ENCODE measurements at places on chromosomes 11 and 22.

DNA sequence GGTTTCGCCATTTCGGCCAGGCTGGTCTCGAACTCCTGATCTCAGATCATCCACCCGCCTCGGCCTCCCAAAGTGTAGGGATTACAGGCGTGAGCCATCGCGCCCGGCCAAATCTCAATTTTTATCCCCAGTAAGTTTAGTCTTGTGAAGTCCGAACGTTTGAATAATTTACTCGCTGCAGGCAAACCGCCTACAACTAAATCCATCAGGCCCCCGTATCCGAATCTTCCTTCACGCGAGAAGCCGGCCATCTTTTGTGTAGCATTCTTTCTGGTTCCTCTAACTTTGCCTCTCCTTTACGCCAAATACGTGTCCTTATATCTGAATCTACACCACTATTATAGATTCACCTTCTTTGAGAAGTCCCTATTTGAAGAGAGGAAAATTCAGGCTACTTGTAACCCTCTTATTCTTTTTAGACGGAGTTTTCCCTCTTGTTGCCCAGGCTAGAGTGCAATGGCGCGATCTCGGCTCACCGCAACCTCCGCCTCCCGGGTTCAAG, 581 bp upstream of the EIF3L start:
- peak; percentile 48 for DNase-seq

DNA sequence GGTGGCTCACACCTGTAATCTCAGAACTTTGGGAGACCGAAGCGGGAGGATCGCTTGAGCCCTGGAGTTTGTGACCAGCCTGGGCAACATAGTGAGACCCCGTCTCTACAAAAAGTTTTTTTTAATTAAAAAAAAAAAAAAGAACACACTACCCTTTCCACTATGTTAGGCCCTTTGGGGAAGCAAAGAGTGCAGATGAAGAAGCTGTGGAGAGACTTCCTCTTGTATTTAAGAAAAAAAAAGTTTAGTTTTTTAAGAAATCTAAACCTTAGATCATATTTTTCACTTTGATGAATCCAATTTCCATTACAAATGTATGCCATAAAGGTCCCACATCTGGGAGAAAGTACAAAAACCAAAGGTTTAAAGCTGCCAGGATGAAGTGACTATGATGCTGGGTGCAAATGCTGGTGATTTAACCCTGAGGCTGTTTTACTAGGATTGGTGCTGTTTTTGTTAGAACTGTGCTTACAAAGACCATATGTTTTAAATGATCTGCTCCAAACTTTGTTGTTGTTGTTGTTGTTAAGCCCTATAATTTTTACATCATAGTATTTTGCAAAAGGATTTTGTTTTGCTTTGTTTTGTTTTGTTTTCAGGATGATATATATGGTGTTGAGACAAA, 28.9 kb upstream of the ACER3 start:
- DNase-seq: no peak

DNA sequence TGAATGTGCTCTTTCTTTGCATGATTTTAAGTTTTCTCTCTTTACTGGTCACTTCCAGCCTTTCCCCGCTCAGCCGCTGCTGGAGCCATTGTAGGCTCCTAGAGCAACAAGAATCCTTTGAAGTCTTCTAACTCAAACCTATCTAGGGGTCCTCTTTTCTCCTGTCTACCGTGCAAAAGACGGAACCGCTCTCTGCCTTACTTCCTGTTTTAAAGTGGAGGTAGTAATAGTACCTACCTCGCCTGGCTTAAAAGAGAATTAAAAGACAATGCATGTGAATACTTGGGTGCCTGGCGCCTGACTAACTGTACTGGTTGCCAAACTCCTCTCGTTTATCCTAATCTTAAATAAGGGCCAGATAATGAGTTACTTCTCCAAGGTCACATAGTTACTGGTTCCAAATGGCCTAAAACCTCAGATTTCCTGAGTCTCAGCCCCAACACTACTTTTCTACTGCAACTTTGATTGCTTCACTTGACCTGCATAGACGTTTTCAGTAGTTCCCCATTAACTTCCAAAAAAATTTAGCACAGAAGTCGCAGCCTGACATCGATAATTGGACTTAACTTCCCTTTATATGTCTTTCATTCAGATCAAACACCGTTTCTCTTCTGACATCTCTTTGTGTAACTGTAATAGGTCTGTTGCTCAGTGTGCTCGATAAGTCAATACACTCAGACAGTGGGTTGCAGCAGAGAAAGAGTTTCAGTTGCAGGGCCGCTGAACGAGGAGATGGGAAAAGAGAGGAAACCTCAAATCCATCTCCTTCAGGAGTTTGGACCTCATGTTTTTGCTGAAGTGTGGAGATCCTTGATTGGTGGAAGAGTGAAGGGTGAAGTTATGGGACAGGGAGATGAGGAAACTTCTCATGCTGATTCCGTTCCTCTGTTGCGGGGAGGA, 891 bp downstream of the SAMM50 start:
- DNase-seq: peak; percentile 47

DNA sequence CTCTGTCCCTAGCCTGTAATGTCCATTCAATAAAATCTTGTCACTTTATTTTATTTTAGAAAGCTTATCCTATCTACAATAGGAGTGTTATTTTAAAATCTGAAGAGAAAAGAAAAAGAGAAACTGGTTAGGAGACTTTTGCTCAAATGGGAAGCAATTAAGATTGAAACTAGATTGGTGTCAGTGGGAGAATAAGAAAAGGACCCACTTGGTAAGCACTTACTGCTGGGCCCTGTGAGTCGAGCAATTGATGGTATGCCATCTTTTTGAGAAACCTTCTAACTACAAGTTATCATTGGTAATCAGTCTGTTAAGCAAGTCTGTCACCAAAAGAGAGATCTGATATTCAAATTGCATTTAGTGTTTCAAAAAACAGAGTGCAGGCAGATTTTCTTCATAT, 258.4 kb downstream of the GRM5 start:
- DNase-seq: no peak

DNA sequence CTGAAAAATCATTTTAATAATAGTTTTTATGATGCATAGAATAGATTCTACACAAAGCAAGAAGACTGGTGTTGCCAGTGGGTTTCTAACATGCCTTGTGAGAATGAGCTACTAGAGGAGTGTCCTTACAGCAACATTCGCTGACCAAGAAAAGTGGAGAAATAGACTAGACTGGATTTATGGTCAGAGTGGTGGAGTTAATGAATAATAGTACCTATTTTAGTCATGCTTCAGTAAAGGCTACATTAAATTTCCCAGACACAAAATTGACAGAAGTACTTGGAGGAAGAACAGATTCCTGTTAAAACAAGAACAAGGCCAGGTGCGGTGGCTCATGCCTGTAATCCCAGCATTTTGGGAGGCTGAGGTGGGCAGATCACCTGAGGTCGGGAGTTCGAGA, 539.2 kb downstream of the ETS1 start:
- no peak for DNase-seq

DNA sequence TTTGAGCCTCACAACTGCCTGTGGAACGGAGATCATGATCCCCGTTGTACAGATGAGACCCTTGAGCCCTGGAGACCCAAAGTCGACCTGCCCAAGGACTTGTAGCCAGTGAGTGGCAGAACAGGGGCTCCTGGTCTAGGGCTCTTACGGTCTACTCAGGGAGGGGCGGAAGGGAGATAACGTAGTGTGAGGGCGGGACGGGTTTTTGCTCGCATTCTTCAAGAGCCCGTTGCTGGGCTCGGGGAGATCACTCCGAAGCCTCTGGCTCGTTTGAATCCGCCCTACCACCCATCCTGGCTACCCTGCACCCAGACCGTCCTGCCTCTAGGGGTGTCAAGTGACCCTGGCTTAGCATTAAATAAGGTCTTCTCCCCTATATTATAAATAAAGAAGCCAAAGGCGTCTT, 639 bp downstream of the CRY2 start:
- DNase-seq: peak; percentile 74

GRCh38 chr11:115499241-115499799, 4.9 kb downstream of the CADM1 start:
- DNase-seq: no peak

GRCh38 chr11:18768472-18768901, 23.1 kb downstream of the PTPN5 start:
- no peak for DNase-seq

- DNase-seq: no peak
Observed at GRCh38 chr11:89184021-89184420, 6.3 kb downstream of the TYR start.

DNA sequence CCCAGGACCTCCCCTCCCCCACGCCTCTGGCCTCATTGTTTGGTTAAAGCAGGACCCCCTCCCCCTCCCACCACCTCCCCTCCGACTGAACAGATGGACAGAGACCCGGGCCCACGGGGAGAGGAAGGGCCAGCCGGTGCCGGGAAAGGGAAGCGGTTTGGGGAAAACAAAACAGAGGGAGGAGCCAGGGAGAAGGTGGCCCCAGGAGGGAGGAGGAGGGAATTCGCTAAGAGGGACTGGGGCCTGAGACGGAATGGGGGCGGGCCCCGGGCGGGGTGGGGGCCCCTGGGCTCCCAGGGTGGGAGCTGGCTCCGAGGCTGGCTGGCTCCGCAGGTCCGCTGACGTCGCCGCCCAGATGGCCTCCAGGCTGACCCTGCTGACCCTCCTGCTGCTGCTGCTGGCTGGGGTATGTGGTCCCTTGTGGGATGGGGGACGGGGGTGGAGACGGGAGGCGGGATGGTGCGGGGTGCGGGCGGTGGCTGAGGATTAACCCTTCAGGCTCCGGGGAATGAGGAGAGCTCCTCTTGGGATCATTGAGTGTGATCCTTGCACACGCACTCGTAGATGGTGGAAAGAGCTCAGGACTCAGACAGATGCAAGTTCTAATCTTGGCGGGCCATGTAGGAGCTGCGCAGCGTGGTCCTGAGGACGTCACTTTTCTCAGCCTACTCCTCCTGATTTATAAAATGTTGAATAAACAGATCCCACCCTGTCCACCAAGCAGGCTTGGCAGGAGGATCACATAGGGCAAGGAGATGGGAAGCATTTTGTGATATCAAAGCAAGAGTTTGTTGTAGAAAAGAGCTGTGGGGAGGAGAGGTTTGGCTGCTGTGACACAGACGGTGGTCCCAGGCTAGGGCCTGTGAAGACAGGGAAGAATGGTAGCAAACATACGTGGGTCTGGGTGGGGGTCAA, 688 bp downstream of the SERPING1 start:
- no peak for DNase-seq

GRCh38 chr11:7977232-7977917, 9.8 kb upstream of the EIF3F start:
- DNase-seq: no peak

GRCh38 chr11:130937051-130937450, 20.8 kb upstream of the SNX19 start:
- DNase-seq: no peak

GRCh38 chr11:115266066-115266639, 238.1 kb downstream of the CADM1 start:
- no peak for DNase-seq

GRCh38 chr22:22045571-22046335, 63.2 kb upstream of the TOP3B start:
- no peak for DNase-seq

GRCh38 chr11:120771551-120772060, 252.3 kb upstream of the TBCEL start:
- DNase-seq: no peak

GRCh38 chr11:121435551-121436511, 16.3 kb upstream of the SORL1 start:
- no peak for DNase-seq

DNA sequence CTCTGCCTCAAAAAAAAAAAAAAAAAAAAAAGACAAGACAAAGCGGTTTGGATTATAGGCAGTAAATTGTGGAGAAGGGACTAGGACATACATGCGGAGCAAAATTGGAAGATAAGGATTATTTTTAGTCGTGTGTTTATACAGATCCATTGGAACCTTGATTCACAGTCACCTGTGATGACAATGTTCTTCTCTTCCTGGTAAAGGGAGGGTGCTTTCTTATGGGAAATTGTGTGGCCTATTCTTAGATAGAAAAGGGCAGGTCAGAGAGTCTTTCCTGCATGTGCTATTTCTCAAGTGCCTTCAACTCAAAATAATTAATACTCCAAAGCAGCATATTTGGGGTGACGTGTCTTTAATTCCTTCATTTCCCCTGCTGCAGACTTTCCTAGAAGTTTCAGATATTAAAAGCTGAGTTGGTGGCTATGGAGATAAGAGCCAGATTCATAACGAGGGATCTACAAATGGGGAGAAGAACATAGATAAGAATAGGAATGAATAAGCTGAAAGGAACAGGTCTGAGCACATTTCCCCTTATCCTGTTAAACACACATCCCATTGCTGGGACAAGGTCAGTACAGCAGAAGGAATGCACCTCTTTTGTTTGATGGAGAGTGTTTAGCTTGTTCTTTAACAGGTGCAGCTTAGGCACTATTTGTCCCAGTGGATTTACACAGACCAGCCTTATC, 22.5 kb downstream of the GSTT2B start:
- no peak for DNase-seq

DNA sequence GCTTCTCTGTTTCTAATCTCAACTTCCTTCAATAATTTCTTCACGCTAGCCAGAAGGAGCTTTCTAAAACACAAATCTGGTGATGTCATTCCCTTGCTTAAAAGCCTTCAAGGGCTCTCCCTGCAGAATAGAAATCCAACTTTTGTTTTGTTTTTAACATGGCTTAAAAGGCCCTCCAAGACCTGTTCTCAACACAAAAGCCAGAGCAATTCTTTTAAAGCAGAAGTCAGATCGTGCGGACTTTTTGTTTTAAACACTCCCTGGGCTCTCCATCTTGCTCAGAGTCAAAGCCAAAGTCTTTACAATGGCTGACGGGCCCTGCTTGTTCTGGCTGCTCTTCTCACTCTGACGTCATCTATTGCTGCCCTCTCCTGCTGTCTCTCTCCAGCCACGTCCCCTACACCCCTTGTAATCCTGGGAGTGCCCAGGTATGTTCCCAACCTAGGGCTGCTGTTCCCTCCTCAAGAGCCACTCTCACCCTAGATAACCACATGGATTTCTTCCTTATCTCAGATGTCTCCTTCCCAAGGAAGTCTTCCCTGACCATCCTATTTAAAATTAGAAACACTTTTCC, 22.5 kb downstream of the TECTA start:
- DNase-seq: no peak

GRCh38 chr11:85279267-85279666, 347.9 kb downstream of the DLG2 start:
- DNase-seq: no peak

GRCh38 chr11:112226062-112226830, at the start of gene PTS:
Gene PTS, plus strand, starts transcription at chr11:112226428. Its CDS starts 16 bp downstream, at chr11:112226444.
- peak; percentile 87 for DNase-seq

- no peak for DNase-seq
Observed at GRCh38 chr11:70725739-70726138, 327.4 kb downstream of the CTTN start.

DNA sequence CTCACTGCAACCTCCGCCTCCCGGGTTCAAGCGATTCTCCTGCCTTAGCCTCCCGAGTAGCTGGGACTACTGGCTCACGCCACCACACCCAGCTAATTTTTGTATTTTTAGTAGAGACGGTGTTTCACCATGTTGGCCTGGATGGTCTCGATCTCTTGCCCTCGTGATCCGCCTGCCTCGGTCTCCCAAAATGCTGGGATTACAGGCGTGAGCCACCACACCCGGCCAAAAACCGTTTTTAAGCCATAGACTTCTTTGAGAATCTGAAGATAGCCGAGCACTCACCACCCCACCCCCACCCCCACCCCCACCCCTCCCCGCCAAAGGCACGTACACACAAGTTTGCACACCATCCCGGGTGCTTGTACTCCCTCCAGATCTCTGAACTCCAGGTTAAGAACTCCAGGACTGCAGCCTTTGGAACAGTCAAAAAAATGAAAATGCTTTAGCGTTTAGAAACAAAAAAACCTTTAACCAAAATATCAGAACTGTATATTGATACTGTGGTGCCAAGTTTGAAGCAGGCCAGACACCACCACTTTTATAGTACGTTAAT, 1.5 kb downstream of the CRKL start:
- no peak for DNase-seq
